NCI-H524 treated with DMSO at 0.1 percent for 48 hours (cell line): ENCODE measurements at places on chromosomes 5 and 9.
A peak's percentile ranks its signal among the peaks of the same experiment; 100 is the strongest.

DNA sequence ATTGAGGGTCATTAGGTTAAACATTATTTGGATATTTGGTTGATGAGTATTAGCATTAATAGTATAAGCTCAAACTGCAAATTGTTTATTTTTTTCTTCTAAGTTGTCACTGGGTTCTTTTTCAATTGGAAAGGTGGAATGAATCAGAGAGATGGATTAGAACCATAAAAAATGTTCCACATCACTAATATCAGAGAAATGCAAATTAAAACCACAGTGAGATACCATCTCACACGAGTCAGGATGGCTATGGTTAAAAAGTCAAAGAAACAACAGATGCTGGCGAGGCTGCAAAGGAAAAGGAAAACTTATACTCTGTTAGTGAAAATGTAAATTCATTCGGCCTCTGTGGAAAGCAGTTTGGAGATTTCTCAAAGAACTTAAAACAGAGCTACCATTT is 122.8 kb downstream of the CCDC192 start:
- DNase-seq = no peak

- no peak for DNase-seq
Observed at GRCh38 chr9:5518171-5518936, 8.0 kb downstream of the PDCD1LG2 start.

DNA sequence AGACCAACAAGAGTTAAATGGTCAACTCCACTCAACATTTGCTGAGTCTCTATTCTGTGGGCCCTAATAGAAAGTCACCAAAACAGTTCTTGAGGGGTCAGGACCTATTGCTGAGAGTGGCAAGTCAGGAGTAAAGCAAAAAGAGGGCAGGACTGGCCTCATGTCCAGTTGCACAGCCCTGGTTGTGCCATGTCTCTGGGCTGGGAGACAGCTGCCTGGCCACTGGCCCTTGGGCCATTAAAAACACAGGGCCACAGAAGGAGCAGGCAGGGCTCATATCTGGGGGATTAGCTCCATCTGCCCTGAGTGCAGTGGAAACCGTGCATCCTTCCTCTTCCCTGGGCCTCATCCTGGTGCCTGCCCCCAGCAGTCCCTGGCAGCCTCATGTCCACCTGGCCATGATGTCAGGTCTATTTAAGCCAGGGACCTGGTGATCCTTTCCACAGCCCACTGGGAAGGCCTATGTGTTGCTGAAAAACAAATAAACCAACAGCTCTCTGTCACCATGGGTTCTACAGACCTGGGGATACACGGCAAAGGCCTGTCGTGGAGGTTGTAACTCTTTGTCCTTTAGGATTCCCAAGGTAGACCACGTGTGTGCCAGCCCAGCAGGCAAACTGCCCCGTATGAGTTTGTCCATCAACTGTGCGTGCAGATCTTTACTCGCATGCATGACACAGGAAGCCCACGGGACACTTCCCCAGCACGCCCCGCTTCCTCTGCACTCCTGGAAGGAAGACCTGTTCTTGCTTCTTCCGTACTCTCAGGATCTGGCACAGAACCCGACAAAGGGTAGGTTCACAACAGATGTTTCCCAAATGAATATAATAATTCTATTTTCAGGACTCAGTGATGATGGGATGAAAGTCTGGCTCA is 148.8 kb downstream of the MTX3 start:
- DNase-seq = no peak

DNA sequence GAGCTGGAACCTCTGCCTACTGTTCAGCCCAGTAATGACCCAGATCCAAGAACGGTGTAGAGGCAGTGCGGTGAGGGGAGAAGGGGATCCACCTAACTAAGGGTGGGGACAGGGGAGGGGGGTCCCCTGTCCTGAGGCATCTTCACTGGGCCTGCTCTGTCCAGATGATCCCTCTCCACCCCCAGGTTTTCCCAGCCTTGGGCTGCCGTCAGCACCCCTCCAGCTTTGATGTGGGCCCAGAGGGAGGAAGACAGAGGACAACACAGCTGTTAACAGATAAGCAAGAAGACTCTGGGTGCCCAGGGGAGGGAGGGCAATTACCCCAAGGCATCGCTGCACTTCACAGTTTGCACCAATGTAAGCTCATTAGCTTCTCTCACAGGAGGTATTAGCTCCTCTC is 19.3 kb downstream of the BICD2 start:
- no peak for DNase-seq

- no peak for DNase-seq
Observed at GRCh38 chr5:131928957-131929356, 16.5 kb downstream of the MEIKIN start.

DNA sequence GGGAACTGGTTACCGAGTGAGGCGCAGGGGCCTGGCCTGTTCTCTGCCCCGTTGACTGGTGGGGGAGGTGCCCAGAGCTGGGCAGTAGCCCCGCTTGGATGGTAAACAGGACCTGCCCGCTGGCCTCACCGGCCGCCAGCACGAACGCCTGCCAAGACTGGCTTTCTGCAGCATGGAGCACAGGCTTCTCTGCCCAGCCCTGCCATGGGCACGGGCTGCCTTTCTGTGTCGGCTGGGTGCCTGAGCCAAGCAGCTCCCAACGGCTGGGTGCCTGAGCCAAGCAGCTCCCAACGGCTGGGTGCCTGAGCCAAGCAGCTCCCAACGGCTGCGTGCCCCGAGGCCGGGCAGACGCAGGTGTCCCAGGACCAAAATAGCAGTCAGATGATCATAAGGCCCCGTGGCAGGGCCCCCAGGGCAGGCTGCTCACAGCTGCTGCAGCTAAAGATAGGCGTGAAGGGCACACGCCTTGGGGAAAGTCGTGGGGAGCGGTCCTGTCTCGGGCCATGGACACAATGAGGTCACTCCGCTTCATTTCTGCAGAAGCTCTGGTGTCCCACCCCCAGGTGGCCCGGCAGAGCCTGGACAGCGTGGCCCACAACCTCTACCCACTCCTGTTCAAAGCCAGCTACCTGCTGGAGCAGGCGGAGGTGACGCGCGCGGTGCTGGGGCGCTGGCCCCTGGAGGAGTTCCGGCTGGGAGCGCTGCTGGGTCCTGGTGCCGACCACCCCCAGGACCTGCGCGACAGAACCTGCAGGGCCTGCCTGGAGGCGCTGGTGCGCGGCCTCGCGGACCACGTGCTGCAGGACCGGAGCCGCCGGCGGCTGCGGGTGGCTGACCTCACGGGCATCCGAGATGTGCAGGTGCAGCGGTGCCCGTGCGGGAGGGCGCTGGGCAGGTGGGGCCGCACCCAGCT is at the start of gene LRRC14B:
Gene LRRC14B, plus strand, starts transcription at position 460 of the 913 bp plus-strand sequence. Its CDS starts 44 bp downstream, at position 504.
- DNase-seq = no peak

DNA sequence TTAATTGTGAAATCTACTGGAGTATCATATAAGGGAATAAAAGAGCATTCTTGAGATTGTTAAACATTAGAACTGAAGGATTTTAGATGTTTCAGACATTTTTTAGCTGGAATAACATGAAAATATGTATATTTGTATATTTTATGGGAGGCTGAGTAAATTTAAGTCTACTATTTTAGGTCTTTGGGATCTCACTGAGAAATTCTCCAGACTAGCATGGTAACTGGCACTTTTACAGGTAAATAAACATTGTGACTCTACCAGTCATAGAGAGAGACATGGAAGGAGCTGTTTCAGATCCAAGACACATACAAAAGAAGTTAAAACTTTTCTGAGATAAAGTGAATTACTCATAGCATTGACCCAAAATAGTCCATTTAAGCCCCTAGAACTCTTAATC is 59.4 kb downstream of the NDUFAF2 start:
- no peak for DNase-seq

GRCh38 chr9:89603767-89604665 is 796 bp upstream of the GADD45G start:
- peak; percentile 23 for DNase-seq

DNA sequence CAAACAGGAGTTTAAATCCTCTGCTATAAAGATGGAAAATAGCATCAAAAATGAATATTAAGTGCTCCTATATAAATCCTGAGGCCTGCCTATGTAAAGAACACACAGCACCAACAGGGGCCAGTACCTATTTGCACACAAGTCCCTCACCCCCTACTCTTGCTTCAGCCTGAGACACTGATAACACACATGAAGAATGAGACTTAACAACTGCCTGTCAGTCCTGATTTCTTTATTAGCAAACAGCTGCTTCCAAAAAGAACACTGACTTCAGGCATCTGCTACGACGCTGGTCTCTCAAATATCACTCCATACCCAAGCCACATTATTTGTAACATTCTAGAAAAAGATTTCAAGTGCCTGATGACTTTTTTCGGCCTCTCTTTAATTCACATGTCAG is 55.5 kb downstream of the MYO10 start:
- no peak for DNase-seq

DNA sequence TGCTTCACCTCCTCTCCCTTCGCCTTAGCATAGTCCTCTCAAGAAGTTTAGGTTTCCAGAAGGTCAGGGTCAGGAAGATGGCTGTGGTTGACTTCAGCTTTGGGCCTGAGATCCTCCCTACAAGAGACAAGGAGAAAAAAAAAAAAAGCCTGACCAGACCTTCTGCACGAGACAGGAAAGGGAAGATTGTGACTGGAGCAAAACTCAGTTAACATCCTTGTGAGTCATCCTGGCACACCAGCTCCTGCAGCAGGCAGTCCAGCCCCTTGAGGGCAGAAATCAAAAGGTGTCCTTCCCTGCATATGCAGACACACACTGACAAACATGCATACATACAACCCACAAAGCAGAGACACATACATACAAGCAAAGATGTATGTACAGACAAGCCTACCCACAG is 18.0 kb upstream of the ENHO start:
- no peak for DNase-seq

DNA sequence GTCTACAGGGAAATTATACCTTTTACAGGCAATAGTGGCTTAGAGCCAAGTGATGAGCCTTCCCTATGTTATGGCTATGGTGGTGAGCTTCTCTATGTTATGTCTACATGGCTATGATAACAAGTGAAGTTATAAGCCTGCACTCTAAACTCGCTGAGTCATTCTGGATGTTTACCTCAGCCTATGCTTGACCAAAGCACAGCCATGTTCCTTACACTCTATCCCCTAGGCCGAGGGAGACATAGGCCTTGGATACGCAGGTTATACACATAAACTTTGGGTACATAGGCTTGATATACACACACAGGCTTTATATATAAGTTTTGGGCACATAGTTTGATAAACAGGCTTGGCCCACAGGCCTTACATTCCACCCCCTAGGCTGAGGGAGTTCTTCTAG is 13.8 kb downstream of the DMAC1 start:
- no peak for DNase-seq

GRCh38 chr9:78001946-78002731 is 29.5 kb downstream of the GNAQ start:
- no peak for DNase-seq

GRCh38 chr9:98974554-98974953 is 30.8 kb downstream of the COL15A1 start:
- DNase-seq = no peak

GRCh38 chr5:160280384-160281095 is 31.8 kb downstream of the CCNJL start:
- DNase-seq = no peak

- no peak for DNase-seq
Observed at GRCh38 chr5:31047621-31048020, 145.9 kb upstream of the CDH6 start.

GRCh38 chr9:34642679-34643078 is 3.8 kb upstream of the GALT start:
- DNase-seq = no peak

GRCh38 chr5:38922199-38922598 is 76.4 kb downstream of the OSMR start:
- no peak for DNase-seq

- DNase-seq = no peak
Observed at GRCh38 chr9:123074628-123075027, 41.2 kb downstream of the GPR21 start.

GRCh38 chr5:32810804-32811203 is 99.7 kb downstream of the NPR3 start:
- no peak for DNase-seq

DNA sequence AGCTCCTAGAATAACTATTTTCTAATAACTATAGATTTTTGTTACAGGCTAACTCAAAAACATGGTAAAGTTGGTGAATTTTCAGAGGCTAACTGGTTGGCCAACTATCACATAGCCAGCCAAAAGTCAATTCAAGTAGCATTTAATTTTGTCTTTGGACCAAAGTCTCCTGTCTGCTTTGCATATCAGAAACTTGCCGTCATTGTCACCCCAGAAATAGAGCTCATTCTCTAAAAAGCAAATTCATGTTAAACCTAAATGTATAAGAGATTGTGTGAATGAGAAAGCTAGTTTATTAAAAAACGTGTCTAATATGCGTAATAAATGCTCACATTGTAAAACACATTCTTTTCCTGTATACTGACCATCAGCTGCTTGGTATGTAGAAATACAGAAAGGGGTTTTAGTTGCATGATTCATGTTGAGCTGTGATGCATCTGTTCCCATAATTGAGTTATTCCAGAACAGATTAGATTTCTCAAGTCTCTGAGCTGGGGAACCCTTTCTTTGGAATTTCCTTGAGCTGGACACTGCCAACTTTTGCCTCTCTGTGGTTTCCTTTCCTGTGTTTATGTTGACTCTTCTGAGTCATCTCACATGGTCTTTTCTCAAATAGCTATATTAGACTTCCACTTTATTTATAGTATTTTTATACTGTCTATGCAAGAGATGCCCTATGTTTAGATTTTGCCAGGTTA is 7.3 kb downstream of the SRFBP1 start:
- DNase-seq = no peak

DNA sequence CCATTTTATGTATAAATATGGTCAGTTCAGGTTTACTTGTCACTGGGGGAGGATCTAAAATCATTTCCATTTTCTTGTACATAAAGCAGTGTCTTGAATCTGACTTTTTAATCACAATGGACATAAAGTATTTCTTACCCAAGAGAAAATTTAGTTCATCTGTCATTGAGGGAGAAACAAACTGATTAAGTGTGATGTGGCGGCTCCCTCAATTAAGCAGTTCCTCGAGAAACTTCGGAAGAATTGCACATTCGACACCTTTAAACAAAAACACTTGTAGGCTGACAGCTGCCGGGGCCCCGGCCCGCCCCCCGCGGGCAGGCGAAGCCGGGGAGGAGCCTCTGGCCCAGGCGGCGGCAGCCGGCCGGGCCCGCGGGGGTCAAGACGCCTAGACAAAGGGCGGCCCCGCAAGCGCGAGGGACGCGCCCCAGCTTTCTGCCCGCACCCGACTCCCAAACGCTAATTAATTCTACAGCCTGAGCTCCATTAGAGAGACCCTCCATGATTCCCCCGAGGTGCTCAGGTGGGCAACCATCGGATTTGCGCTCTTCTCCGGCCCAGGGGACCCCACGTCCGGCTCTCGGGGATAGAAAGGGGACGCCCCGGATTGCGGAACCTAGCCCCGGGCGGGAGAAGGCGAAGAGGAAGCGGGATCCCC is 750 bp downstream of the TRIM36 start:
- no peak for DNase-seq

- no peak for DNase-seq
Observed at GRCh38 chr5:81205058-81205457, 28.1 kb upstream of the CKMT2 start.

GRCh38 chr9:130542457-130543228 is 36.7 kb upstream of the FUBP3 start:
- no peak for DNase-seq

DNA sequence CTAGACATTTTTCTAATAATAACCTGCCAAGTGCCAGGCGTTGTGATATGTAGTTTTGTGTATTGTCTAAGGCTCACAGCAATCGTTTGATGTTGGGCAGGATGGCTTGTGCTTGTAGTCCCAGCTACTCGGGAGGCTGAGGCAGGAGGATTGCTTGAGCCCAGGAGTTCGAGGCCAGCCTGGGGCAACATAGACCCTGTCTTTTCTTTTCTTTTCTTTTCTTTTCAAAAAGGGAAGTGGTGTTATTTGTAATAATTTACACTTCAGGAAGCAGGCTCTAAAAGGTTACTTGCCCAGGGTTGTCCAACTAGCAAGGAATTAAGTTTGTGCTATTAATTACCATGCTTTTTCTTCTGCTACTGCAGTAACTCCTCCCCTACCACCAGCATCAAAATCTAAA is 3.2 kb downstream of the ZNF131 start:
- DNase-seq = no peak
